GM18507 (cell line): ENCODE measurements at places on chromosomes 1 and 21.

GRCh38 chr1:152034654-152035538, 1.9 kb downstream of the S100A11 start:
- DNase-seq, result peak; percentile 46

DNA sequence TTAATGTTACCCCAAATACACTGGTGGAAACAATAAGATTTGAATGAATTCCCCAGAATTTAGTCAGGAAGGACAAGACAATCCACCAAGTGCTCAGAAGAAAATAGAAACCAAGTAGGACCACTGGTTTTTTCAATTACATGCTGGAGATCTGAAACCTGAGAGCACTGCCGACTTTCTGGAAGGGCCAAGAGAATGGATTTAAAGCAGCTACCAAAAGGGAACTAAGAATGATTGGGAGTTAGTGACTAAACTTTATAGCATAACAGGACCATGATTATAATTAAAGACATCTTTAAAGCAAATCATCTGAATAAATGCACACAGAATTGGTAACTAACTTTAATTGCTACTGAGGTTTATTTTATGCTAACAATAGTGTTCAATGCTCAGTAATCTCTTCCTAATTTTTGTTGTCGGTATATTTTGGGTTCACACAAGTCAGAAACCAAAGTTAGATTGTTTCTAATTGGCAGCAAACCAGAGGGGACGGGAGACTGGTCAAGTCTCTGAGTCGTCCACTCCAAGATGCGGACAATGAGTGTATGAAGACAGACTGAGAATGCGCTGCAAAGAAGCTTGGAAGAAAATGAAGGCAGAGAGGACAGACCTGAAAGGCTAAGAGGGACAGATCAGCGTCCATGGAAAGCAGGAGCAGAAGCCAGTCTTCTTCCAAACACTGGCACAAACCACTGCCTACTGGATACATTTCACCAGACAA, 2.3 kb upstream of the RGS13 start:
- DNase-seq, result no peak

DNA sequence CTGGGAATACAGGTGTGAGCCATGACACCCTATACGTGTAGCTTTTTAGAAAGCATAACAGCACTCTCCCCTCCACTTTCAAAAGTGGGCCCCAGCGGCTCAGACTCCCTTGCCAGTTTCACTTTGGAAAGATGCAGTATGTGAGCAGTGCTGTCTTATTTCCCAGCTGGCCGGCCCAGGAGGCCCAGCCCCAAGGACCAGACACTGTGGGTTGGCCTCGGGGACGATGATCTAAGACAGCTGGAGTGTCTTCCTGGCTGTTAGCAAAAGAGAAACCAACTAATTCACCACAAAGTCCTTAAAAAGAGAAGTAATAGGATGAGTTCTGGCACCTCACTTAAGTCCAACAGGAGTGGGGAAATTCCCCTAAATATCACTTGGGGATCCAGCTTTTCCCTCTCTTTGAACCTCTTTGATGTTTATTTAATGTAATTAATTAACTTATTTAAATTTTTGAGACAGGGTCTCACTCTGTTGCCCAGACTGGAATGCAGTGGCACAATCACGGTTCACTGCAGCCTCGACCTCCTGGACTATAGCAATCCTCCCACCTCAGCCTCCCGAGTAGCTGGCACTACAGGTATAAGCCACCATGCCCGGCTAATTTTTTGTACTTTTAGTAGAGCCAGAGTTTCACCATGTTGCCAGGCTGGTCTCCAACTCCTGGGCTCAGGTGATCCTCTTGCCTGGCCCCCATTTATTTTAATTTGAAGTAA, 17.6 kb upstream of the CLIC4 start:
- DNase-seq, result peak; percentile 56

DNA sequence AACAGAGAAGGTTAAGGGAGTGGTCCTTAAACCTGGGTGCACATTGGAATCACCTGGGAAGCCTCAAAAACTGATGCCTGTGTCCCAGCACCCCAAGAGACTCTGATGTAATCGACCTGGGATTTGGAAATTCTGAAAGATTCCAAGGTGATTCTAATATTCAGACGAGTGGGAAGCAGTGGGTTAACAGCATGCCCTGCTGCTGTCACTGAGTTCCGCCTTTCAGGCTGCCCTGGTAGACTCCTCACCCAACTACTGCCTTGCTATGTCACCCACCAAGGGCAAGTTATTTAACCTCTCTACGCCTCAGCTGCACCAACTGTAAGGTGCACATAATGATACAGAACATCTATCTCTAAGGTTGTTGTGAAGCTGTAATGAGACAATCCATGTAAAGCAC, 59.2 kb downstream of the CD34 start:
- no peak for DNase-seq

GRCh38 chr21:38885909-38886308, 80.2 kb downstream of the ETS2 start:
- DNase-seq, result no peak

- DNase-seq, result no peak
These were observed at the start of gene HLX for GRCh38 chr1:220879076-220879508. Gene HLX, plus strand, starts transcription at chr1:220879443. Its CDS starts 415 bp downstream, at chr1:220879858.

GRCh38 chr21:45999581-46000181, 18.1 kb downstream of the COL6A1 start:
- DNase-seq, result no peak

GRCh38 chr21:38679534-38679933, 126.2 kb upstream of the ETS2 start:
- DNase-seq, result peak; percentile 7
